ENCODE measurements at places on chromosomes 16 and 17.

- no peak for DNase-seq
These were observed 4.0 kb upstream of the ZC3H18 start for GRCh38 chr16:88566158-88566557.

- peak; percentile 51 for DNase-seq
These were observed 486 bp downstream of the PIGS start for GRCh38 chr17:28570716-28571360.

GRCh38 chr16:52167328-52167727 is 379.6 kb downstream of the TOX3 start:
- no peak for DNase-seq

GRCh38 chr16:54053891-54054820 is 232.4 kb downstream of the IRX3 start:
- no peak for DNase-seq

- DNase-seq = no peak
These were observed 6.3 kb upstream of the ITGA3 start for GRCh38 chr17:50049636-50050035.

GRCh38 chr17:8503807-8504206 is 68.1 kb downstream of the NDEL1 start:
- no peak for DNase-seq

GRCh38 chr17:13640551-13640950 is 38.8 kb upstream of the HS3ST3A1 start:
- no peak for DNase-seq

DNA sequence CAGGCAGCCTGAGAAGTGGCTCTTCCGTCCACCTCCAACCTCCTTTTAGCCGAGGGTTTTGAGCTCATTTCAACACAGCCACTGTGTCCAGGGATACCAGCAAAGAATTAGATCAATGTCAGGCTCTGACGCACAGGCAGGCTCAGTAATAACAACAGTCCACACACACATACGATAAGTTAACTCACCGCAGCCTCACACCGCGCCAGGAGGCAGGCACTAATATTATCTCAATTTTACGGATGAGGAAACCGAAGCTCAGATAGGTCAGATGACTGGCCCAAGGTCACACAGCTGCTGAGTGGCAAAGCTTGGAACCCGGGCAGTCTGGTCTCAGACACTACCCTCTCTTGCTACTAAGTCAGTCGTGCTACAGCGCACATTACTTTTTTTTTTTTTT is 22.9 kb downstream of the ABR start:
- DNase-seq = no peak

- DNase-seq = peak; percentile 77
These were observed 15.2 kb upstream of the HERPUD1 start for GRCh38 chr16:56916571-56917403.

Data from germinal center (tissue), 1 donor.